GM04503 (cell line): ENCODE measurements at places on chromosomes 7 and 10.

- DNase-seq = no peak
Measured at GRCh38 chr7:35624299-35625186, 70.4 kb downstream of the HERPUD2 start.

DNA sequence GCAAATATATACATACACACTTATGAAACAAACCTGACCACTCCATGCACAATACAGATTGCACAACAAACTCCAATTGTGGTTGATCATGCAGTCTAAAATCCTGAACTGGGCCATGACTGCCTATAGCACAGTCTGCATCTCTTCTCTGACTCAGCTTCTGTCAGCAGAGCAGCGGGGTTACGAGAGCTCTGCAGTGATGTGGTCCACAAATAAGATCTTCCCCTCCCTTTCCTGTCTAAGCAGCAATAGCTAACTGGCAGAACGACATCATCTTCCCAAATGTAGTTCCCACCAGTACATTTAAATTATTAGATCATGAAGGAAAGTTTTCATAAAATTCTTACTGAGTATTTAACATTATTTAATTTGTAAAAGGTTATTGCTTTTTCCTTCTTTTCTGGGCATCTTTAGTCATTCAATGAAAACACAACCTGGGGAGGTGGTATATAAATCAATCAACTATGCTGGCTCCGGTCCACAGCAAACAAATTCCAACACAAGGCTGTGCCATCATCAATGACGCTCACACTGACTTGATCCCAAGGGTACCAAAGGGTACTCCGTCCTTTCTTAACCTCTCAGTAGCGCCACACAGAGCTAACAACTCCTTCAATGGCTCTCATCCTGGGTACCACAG, 17.1 kb downstream of the ARHGAP21 start:
- peak; percentile 74 for DNase-seq

DNA sequence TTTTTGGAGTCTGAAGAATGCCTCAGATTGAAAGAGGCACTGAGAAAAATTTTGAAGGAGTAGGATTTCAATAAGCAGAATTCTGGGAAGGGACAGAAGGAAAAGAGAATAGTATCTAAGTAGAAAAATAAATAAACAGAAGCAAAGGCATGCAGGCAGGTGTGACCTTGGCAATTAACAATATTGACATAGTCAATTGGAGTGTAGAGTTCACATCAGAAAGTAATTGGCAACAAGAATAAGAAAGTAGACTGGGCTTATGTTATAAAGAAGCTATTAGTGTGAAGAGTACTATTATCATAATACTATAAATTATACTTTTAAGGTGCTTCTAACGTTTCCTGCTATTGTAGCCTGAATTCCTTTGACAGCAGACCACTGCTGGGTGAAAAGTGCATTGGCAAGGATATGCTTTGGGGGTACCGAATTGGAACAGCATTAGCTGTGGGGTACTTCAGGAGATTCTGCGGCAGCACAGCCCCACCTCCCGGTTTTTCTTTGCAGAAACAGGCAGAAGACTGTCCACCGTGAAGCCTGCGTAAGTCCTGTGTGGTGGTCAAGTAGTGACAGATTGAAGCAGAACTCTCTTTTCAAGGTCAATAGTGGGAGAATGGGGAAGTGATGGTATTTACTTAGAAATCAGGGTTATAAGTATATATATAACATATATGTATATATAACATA, 357.0 kb downstream of the THSD7A start:
- no peak for DNase-seq

- no peak for DNase-seq
Measured at GRCh38 chr7:2261611-2262010, 19.6 kb downstream of the NUDT1 start.

DNA sequence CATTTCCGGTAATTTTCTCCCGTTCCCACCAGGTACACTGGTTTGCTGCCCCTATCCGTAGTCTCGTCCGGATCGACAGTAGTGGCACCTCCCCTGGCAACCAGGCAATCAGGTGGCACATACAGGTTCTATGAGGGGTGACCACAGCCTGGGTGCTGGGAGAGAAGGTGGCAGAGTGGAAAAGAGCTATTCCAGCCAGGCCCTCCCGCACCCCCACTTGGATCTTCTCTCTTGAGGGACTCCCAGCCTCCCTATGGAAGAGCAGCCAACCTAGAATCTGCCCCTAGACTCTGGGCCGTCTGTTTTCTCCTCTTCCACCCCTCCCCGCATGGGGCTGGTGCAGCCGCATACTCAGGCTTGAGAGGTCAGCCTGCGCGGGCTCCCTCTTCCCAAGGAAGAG, 58.6 kb downstream of the GPR26 start:
- DNase-seq = no peak

DNA sequence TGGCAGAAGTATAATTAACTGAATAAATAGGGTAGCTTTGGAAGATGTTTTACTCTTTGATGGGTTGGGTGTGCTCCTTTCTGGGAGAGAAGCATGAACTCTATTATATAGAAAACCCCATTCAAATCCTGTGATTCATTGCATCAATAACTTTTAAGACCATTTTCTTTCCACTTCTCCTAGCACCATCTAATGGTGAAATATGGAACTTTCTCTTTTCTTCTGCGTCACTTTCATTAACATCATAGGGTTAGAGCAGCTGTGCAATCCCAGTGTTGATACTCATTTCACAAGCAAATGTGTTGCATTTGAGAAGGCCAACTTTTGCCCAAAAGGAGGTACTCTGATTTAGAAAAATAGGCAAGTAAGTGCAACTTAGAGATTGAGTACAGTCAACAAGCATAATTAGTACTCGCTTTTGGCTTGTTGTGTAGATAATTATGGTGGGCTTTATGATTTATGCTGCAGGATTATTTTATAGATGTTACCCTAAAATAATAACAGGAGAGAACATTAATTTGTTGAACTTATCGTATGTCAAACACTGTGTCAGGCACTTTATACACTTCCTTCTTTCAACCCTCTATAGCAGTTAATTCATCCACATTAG, 92.9 kb downstream of the CPED1 start:
- DNase-seq = peak; percentile 63

DNA sequence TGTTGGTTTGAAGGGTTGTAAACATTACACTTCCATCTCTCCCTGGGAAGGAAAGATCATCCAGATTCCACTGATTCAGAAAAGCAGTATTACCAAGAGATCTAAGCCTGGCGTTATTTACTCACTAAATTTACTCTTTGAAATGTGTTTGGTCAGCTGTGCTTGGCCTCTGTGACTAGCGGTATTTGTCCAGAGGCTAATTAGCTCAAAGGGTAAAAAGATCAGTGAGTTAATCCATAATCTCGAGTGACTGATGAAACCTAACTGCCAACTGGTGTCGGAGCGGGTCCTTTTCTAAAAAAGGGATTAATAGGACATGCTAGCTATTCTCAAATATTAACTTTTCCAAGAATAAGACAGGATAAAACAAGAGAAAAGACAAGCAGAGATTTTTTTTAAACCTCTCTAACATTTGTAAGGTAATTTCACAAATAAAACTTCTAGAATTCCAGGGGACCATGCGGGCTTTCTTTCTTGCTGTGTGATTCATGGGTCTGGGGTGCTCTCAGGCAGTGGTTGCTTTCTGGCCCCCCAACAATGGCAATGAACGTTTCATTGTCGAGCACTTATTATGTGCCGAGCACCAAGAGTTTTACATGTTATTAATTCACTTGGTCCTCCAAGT, 247.3 kb upstream of the AOAH start:
- DNase-seq = no peak

DNA sequence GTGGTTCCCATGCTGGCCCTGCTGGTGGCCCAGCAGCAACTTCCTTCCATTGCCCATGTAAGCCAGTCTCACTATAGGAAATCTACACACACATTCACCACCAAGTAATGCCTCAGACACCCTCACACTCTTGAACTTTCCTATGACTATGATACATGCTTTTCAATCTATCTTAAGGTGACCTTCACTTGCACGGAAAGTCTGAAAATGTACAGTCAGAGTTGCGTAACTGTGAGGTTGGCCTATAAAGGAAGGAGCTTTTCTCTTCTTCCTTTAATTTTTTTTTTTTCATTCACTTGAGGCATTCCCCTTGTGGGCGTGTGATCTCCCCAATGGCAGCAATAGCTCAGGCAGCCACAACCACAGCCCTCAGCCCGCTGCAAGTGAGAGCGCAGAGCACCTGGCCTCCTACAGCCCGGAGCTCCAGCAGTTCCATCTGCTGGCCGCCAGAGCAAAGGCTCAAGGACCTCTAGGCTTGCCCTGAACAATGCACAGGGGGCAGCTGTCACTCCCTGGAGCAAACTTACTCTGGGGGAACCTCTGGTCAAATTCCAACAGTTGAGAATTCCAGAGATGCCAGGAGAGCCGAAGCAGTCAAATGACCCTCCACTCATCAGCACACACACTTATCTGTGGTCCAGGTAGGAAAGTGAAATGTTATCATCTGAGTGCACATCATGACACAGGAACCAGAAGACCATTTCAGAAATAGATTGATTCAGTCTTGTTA, 123.1 kb upstream of the ADO start:
- no peak for DNase-seq

DNA sequence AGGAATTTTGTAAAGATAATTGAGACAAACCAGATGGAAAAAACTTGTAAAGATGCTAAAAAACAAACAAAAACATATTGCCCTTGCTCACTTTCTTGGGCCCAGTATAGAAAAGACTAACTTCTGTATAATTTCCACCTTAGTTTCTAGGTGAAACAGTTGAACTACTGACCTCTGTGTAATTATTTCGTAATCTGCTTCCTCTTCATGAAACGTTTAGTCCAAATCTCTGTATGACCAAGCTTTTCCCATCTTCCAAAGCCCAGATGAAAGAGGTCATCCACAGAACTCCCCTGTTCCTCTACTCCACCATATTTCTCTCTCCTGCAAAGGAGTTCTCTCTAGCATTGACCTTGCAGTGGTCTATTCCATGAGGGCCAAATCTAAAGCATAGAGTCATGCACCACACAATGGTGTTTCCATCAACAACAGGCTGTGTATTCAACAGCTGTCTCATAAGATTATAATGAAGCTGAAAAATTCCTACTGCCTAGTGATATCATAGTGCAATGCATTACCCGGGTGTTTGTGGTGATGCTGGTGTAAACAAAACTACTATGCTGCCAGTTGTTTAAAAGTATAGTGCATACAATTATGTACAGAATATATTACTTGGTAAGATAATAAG, 647.6 kb downstream of the TNS3 start:
- DNase-seq = peak; percentile 42

DNA sequence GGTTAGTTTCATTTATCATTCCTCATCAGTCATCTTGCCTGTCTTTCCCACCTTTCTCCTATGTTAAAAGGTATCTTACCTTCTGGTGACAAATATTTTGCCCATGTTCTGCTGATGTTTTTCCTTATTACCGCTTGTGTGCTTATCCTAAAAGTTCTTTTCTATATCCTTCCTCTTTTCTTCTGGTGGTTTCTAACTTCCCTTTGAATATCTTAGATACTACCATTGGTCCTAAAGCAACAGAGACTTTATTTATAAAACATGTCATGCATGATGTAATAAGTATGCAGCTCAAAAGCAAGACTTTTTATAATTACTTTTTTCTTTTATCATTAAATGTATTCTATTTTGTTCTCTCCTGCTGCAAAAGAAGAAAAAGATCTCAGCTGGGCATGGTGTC, 24.8 kb downstream of the TBC1D12 start:
- no peak for DNase-seq

DNA sequence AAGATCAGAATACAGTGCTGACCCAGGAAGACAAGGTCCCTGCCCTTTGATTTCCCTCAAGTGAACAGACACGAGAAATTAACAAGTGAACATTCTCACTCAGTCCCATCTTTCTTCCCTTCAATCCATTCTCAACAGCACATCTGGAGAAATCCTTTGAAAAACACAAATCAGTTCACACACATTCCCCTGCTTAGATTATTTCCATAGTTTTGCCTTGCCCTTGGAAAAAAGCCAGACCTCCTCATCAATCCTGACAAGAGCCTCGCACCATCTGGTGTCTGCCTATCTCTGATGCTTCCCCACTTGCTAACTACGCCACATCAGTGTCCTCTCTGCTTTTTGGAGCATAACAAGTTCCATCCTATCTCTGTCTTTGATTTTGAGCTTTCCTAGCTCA, 94.4 kb upstream of the KIAA1217 start:
- no peak for DNase-seq

DNA sequence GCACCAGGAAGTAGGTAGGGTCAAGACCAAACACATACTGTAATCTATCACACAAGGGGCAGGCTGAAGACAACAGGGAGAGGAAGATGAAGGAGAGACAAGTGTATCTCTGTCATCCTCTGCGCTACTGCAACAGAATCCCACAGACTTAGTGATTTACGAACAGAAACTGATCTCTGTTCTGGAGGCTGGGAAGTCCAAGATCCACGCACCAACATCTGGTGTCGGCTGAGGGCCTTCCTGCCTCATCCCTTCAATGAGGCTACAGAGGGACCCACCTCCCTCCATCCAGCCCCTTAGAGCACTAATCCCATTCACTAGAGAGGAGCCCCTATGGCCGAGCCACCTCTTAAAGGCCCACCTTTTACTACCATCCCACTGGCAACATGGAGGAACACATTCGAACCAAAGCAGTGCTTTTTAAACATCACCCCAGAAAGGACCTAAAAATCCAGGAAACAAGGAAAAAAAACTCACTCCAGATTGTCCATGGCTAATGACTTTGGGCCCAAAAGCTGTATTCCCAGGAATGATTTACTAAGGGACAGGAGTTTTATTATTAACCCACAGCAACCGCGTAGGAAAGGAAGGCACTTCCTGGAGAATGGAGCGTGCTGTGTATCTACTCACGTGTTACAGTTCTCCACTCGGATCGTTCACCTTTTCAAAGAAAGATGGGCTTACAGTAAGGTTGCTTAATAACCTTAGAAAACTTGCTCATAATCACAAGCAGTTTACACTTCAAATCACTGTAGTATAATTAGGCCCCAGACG, 4.2 kb downstream of the BNIP3 start:
- DNase-seq = no peak

DNA sequence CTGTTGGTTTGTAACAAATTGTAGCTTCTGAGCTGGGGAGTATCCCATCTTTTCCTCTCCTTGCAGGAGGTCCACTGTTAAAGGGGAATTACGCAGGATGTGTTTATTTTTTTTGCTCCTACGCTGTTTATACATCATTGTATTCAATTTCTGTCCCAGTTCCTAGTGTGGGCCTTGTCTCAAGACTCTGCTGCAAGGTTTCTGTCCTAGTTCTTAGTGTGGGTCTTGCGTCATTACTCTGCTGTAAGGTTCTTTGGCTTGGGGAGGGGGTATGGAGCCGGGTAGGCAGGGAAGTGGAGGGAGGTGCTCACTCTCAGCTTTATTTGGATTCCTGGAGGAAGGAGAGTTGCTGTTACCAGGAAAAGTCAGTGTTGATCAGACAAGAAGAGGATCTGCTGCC, 64.0 kb upstream of the TRIM8 start:
- DNase-seq = no peak

DNA sequence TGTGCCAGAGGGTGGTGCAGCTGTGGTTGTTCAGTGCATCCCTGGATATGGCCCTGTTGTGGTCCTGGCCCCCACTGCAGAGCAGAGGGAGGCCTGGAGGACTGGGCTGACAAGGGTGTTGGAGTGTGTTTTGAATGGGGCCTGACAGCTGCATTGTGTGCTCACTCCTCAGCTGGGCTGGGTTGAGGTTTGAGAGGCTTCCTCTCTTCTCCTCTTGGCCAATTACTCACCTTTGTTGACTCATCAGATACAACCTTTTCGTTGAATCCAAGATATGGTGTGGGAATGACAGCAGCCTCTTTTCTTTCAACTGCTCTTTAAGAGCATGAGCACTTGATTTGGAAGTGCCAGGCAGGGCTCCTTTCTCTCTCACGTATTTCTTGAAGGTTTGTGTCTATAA, 228.5 kb upstream of the COBL start:
- no peak for DNase-seq
